ENCODE measurements at places on chromosomes 5 and 9.

DNA sequence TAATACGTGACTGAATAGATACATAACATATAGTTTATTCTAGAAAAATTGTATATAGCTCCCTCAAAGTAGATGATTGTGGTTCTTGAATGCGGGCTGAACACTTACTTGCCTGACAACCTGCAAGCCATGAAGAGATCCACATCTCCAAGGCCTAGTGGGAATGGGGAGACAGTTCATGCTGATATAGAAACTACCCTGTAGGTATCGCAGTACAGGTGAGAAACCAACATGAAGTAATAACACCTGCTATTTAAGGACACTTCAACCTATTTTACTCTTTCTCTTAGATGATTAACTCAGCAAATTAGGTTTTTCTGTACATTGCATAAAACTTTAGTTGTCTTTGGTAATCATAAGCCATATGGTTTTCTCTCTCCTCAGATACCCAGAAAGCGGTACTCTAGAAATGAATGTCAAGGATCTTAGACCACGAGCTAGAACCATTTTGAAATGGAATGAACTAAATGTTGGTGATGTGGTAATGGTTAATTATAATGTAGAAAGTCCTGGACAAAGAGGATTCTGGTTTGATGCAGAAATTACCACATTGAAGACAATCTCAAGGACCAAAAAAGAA, 47.3 kb downstream of the UHRF2 start:
- no peak for DNase-seq

DNA sequence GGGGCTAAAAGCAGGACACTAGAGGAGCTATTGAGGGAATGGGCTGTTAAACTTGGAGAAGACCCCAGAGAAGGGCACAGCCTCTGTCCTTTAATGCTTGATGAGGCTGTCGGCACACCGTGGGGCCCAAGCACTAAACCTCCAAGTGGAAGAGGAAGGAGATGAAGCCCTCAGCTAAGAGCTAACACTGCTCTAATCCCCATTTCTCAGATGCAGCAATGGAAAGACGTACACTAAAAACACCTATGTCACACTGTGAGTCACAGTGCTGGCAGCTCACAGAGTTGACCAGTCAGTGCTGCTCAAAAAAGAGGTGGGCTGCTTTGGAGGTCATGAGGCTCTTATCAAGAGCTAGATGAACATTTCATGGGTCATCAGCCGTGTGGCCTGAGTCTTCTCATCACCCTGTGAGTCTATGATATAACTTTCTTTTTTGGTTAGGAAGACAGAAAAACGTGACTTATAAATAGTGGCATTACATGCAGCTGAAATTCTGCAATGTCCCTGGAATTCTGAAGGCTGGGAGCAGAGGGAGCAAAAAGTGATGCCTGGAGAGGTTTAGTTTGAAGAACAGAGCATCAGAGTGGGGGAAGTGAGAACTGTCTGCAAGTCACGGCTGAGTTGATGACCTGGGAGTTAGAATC, 21.5 kb downstream of the TNFSF8 start:
- no peak for DNase-seq

- no peak for DNase-seq
Observed at GRCh38 chr9:16133556-16134227, 580.8 kb downstream of the CCDC171 start.

DNA sequence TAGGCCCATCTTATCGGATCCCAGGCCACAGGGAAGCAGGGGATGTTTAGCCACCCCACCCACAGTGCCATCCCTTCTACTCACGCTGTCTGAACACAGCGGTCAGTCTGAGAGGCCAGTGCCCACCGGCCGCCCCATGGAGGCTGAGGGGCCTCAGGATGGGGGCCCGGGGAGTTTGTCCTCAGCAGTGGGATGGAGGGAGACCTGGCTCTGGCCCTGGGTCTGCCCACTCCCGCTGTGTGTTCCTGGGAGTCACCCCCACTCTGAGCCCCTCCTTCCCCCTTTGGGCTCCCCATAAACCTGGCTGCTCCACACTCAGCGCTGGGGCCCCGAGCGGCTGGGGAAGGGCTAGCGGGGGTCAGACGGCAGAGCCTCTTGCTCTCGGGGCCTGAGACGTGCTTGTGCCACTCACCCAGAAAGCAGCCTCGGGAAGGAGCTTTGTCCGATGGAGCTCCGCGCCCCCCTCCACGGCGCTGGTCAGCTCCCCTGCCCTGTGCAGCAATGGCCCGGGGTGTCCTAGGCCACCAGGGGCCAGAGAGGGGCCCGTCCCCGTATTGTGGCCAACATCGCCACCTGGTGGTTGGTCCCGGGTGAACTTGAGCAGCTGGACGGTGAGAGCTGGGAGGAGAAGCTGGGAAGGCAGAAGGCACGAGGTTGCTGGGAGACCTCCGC, 10.9 kb upstream of the LAMC3 start:
- no peak for DNase-seq

- peak; percentile 7 for DNase-seq
Observed at GRCh38 chr9:74770508-74771261, 117.0 kb downstream of the TRPM6 start.

- no peak for DNase-seq
Observed at GRCh38 chr5:168359820-168360460, 68.5 kb downstream of the WWC1 start.

GRCh38 chr9:119559986-119560385, 190.8 kb upstream of the BRINP1 start:
- no peak for DNase-seq

- DNase-seq, result no peak
Observed at GRCh38 chr9:103802068-103802467, 292.0 kb upstream of the SMC2 start.

DNA sequence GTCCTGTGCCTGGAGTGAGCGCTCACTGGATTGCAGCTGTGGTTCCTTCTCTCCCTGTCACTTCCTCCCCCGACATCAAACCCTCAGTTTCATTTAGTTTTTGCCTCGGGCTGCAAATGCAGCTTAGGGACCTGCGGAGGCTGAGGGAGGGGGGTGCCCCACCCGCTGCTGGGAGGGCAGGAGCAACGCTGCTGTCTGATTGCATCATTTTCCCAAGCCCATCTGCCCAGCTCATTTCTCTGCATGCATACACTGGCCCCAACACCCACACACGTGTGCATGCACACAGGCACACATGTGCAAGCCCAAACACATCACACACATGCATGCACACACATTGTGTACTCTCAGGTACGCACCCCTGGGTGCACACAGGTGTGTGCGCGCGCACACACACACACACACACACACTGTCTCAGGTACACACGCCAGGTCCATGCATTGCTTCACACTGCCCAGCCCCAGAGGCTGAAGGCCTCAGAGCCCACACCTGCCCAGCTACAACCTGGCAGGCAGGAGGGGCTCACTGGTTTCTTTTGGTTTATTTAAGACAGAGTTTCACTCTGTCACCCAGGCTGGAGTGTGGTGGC, 3.4 kb downstream of the ASS1 start:
- DNase-seq, result no peak

- no peak for DNase-seq
Observed at GRCh38 chr9:18605766-18606180, 131.8 kb downstream of the ADAMTSL1 start.

DNA sequence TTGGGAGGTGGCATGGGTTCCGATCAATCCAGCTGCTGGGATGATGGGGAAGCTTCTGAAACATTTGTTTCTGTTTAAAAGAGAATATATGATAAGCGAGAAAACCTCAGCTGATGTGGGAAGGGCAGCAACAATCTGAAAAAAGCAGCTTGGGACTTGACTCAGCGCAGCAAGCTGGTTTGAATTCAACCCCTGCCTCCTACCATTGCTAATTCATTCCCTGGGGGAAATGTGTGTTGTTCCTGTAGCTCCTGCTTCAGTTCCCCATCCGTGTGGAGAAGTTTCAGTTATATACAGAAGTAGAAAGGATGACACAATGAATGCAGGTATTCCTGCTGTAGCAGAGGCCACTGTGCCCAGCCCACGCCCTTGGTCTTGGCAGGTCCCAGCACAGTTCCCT, 145.1 kb downstream of the NXNL2 start:
- no peak for DNase-seq

GRCh38 chr9:132461971-132462370, 52.0 kb downstream of the CFAP77 start:
- no peak for DNase-seq

DNA sequence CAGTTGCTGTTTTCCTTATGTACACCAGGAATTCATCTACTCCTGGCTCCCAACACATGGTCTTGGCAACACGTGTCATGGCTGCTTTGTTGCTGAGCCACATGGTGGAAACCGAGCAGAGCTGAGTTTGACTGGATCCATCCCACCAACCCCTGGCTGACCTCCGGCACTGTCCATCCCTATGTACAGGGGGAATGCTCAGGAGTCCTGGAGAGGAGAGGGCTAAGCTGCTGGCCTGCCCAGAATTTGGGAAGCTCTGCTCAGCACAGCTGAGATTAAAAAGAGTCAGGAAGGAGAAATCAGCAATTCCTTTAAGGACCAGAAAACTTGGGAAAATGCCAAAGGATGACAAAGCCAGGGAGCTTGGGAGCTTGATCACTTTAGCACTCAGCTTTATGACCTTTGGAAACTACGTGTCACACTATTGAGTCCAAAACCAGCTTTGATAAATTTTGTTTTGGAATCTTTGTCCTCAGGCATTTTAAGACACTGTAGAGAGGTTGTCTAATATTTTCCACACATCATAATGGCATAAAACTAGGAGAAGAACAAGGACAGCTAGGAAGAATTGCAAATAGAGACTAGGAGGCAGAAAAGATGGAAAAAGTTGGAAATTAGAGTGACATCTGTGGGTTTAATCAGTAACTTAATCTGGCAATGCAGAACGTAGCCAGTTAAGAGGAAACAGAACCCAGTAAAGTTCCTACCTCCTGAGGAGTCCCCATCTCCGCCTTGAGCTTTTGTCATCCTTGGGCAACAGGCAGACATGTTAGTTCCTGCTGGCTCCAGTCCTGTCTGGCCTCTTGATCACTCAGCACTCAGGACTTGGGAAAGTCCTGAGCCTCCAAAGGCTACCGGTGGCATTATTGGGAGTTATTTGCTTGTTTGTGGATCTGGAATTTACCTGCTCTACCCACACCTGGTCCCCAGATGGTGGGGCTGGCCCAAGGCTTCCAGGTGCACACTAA, 62.5 kb upstream of the PLPP1 start:
- DNase-seq, result no peak

GRCh38 chr5:54719384-54720283, 202.1 kb downstream of the SNX18 start:
- DNase-seq, result no peak

DNA sequence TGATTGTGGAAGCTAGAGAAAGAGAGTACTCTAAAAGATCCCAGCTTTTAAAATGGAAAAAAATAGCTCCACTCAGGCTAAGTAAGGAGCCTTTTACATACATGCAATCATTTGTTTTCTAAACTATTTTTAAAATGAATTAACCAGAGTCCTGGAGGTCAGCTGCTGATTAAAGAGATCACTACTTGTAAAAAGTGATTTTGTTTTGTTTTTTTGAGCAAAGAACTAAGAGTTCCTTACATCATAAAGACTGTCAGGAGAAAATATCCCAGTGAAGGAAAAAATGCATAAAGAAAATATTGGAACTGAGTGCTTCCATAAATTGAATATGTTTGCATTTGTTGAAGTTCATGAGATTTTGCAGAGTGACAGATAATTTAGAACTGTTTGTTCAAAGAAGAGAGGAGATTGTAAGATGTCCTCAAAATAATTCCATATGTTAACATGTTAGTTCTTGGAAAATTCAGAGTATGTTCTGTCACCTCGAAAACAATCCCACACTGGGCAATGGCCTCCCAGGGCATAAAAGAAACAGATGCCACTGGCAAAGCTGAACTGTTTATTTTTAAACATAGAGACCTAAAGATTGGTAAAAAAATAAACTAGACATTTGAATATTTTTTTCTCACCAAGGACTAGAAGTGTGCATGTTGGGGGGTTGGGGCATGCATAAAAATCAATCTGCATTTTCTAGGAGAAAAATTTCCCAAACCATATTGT, 264.7 kb downstream of the NPR3 start:
- DNase-seq, result no peak

DNA sequence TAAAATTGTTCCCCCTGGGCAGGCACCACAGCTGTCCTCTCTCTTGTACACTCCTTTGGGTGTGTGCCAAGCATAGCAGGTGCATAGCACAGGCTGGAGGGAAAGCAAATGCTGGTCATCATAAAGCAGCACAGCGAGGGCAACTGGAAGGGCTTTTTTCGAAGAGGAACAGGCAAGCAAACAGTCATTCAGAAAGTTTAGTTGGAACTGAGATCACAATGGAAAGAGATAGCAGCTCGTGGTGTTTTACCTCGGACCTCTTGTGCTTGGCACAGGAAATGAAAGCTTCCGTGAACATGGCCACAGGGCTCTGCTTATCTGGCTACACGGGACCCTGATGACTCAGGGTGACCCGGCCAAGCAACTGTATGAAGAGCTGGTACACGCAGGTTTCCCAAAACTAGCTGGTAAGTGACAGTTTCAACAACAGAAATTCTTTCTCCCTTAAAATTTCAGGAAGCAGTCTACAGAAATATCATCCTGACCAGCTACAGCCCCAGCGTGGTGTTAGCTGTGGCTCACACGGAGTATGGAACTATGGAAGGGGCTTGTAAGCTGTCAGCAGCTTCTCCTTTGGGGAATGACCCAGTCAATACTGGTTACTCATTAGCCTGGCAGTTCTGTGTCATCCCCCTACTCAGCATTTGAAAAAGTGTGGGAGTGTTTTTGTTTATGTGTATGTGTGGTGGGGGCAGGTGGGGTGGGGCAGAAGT, 48.1 kb downstream of the POC5 start:
- DNase-seq, result no peak

DNA sequence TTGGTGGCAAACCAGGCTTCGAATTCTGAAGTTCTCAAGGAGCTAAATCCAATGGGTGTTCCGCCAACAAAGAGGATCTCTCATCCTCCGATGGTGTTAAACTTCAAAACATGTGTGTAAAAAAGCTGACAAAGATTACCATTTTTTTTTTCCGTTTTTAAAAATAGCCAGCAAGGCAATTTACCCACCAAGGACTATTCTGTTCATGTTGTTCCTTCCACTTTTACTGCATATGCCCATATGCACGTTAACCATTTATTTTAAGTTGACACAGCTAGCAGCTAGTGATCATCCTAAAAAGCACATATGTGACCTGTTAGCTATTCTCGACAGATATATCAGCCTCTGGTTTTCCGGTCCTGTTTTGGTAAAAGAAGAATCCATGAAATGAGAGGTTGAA, 326.7 kb downstream of the PLK2 start:
- no peak for DNase-seq

- no peak for DNase-seq
Observed at GRCh38 chr9:81479573-81479972, 209.8 kb downstream of the TLE1 start.

DNA sequence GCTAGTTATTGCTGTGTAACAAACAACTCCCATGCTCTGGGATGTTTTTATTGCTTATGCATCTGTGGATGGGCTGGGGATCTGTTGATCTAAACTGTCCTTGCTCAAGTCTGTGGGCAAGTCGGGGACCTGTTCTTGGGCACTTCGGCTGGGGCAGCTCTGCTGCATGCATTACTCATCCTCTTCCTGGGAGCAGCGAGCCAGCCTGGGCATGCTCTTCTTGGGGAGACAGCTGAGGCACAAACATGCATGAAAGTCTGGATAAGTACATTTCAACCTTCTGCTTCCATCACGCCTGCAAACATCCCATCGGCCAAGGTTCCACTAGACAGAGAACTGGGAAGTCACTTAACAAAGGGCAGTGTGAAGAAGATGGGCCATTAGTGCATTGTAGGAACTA, 66.3 kb downstream of the ANKRD33B start:
- DNase-seq, result no peak

GRCh38 chr5:170546282-170546681, 42.5 kb downstream of the KCNIP1 start:
- no peak for DNase-seq

GRCh38 chr9:40913928-40914673, 214.4 kb downstream of the FOXD4L6 start:
- DNase-seq, result no peak

Measured in CD8-positive, alpha-beta memory T cell (primary cell).